ENCODE measurements at places on chromosomes 12 and 14. TPM values are rescaled to one million over a fixed set of nuclear protein-coding genes. Genes with fewer than 3 reads are reported as not detected.

Gene BDKRB1
- 0.35 TPM for total RNA-seq

Gene KLHDC2
- total RNA-seq: 32.6 TPM

Gene PPP1CC
- total RNA-seq: 86.8 TPM

Gene SYCP3
- total RNA-seq: 0.23 TPM

Gene BBOF1
- 5.1 TPM for total RNA-seq
